Suppressor macrophage treated with lipopolysaccharide for 1 hour (primary cell): ENCODE measurements at places on chromosomes 3 and 15.

- no peak for DNase-seq
Measured at GRCh38 chr3:25472731-25473130, 44.7 kb downstream of the RARB start.

- DNase-seq, result peak; percentile 28
Measured at GRCh38 chr3:196501316-196502044, 2.1 kb downstream of the RNF168 start.

DNA sequence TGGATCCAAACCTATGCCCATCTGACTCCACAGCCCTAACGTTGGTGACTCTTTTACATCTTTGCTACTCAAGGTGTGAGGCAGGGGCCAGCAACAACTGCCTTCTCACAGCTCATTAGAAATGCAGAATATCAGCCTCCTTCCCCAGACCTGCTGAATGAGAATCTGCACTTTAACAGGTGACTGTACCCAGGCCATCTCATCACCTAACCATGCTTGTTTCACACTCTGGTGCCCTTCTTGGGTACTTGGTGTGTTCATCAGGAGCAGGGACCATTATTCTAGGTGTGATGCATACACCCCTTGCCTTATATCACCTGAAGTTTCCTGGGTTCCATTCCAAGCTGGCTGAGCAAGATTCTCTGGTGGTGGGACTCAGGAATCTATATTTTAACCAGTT lies 196.3 kb upstream of the LMCD1 start:
- DNase-seq, result no peak

GRCh38 chr3:17808994-17809393 lies 66.6 kb upstream of the TBC1D5 start:
- DNase-seq, result no peak

DNA sequence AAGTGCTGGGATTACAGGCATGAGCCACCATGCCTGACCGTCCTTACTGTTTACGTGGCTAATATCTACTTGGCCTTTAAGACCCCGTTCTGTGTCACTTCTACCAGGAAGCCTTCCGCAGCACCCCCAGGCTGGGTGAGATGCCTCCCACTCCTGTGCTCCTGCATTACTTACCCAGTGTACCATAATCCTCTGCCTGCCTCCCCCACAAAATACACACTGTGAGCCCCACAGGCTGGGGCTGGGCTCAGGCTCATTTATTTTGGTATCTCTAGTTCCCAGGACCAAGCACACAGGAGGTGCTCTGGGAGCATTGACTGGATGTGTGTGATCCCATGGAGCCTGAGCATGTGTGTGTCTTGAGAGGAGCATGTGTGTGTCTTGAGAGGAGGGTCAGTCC lies 14.9 kb downstream of the MRAS start:
- no peak for DNase-seq

DNA sequence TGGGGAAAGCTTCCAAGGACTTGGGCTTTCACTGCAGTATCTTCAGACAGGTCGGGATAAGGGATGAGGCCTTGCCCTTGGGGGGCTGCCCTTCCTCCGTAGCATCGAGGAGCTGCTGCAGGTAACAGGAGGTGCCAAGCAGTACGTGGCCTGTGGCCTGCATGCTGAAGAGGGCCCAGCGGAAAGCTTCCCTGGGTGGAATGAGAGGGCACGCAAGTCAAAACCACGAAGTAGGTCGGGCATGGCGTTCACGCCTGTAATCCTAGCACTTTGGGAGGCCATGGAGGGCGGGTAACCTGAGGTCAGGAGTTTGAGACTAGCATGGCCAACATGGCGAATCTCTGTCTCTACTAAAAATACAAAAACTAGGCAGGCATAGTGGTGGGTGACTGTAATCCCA lies 12.9 kb downstream of the CIDEC start:
- DNase-seq, result no peak

GRCh38 chr15:99185414-99186130 lies 63.8 kb downstream of the TTC23 start:
- DNase-seq, result no peak
